Stimulated activated CD4-positive, alpha-beta T cell treated with anti-CD3 and anti-CD28 coated beads, Interleukin-1b, Interleukin-23, amount 100 ng/mL, for 48 hours (primary cell): ENCODE measurements at places on chromosomes 16 and 17.
A peak's percentile ranks its signal among the peaks of the same experiment; 100 is the strongest.

- DNase-seq, result no peak
Measured at GRCh38 chr17:60079401-60080243, 901 bp upstream of the HEATR6 start.

DNA sequence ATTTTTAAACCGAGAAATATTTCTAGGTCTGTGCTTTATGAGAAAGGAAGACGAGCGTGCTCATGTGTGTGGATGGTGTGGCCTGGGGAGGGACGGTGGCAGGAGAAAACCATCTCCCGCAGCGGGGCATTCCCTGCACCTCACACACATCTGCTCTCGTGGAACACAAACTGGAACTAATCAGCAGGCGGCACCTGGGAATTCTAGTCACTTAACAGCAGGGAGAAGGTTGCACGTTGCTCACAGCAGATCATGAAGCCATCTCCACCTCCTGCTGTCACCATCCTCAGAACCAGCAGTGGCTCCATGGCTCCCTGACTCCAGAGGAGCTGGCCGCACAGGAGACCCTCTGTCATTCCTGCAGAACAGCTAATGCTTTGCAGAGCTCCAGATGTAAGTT, 35.2 kb downstream of the ADCY9 start:
- DNase-seq, result no peak

DNA sequence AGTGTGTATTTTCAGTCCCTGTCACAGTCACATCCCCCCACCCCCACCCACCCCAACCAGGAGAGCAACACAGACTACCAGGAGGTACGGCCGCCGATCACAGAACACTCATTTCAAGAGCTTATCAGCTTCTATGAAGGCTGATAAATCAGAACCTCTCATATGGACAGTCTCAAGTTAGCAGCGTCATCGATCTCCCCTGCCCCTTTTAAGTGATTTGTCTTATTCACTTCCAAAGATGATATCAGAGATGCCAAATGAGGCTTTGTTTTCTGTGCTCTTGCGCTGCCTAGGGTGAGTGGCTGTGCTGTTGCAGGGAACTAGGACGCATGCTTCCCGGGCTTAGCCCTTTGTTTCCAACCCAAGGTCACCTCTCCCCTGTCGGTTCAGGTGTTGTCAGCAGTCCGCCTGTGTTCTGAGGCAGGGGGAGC, 26.8 kb upstream of the PMFBP1 start:
- no peak for DNase-seq

DNA sequence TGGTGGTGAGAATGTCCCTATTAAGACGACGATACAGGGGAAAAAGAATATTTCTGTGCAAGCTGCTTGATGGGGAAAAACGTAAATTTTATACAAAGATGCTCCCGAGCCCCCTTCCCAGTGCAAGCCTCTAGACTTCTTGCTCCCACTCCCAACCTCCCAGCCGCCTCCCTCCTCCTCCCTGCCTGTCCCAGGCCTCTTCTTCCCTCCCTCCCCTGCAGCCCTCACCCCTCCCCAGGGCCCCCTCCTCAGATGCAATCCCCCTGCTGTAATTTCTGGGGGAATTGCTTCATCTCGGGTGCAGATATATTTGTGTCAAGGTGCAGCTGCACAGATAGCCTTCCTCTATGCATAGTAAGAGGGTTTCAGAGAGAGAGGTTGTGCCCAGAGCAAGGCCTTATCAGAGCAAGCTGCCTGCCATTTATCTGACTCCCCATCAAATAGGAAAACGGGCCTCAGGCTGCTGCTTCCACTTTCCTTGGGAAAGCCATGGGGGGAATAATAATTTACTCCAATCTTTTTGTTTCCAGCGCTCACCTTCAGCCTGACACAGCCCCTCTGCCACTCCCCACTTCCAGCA, 47.4 kb upstream of the LHX1 start:
- DNase-seq, result no peak

- DNase-seq, result no peak
Measured at GRCh38 chr17:69192754-69193153, 35.9 kb downstream of the ABCA10 start.

DNA sequence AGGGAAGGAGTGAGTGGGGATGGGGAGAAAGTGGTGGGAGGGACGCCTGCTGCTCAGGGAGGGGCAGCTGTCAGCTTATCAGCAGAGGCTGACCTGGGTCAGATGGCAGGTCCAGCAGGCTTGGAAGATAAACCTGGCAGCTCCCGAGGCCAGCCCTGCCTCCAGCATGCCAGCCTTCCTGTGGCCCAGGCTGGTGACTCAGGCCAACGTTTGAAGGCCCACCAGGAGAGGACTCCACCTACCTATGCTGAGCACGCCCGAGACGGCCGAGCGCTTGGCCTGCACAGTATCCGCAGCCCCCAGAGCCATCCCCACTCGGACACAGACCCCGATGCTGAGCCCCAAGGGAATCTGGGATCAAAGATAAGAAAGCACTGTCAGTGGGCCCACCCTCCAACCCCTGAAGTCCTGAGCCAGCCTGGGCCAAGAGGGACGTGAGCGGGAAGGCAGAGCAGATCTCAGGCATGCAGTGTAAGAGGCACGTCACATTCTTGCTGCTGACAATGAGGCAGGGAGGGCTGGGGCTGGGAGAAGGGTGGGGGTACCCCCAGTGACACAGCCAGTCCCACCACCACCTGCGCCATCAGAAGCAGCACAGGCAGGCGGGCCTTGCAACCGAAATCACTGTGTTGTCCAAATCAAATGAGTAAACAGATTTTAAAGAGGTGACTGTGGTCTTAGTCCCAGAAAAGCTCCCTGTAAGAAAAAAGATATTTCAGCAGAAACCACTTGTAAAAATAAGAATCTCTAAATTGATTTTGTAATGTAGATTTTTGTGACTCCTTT, 12.4 kb downstream of the SLC47A2 start:
- no peak for DNase-seq

DNA sequence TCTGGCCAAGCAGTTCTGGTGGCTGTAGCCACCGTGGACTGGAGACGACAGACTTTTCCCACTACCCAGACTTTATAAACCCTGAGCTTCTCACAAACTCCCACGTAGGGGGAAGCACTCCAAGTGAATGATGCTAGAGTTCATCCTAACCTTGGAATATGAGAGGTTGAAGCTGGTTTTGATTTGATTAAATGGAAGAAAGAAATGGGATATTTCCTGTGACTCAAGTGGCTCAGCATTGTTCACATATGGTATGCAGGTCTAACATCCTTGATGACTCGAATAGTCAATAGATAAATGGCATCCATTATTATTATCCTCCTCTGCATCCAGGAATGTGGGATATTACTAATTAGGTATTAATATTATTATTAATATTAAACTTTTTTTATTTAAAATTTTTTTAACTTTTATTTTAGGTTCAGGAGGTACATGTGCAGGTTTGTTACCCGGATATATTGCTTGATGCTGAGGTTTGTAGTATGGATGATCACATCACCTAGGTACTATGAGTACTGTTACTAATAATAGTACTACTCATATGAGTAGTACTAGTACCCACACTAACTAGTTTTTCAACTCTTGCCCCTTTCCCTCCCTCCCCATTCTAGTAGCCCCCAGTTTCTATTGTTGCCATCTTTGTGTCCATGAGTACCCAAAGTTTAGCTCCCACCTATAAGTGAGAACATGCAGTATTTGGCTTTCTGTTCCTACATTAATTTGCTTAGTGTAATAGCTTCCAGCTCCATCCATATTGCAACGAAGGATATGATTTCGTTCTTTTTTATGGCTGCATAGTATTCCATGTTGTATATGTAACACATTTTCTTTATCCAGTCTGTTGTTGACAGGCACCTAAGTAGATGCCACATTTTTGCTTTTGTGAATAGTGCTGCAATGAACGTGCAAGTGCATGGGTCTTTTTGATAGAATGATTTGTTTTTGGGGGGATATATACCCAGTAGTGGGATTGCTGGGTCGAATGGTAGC, 22.9 kb downstream of the PIK3R6 start:
- no peak for DNase-seq

DNA sequence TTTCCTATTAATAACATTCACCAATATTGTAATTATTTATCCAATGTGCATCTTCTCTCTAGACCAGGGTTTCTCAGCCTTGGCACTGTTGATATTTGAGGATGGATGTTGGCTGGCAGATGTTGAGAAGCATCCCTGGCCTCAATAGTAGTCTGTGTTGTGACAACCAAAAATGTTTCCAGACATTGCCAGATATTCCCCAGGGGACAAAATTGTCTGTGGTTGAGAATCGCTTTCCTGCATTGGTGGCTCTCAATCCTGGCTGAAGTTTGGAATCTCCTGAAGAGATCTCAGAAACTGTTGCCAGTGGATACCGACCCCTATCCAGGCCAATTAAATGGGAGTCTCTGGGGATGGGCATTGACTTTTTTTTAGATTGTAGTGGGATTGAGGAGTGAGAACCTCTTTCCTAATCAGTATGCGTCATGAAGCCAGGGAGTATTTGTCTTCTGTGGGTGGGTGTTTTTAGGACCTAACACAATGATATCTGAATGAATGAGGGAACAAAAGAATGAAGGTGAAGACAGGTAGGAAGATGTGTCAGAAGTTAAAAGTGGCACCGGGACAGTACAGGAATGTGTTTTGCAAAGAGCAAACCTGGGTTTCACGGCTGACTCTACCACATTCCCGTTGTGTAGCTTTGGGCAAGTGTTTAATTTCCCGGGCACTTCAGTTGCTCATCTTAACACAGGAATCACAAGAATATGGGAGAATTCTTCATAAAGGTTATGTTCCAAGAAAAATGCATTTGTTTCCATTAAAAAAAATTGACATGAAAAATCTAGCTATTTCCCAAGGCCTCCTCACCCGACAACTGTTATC, 24.3 kb downstream of the HSD17B2 start:
- DNase-seq, result no peak

- DNase-seq, result peak; percentile 28
Measured at GRCh38 chr17:68057531-68057952, 22.0 kb downstream of the KPNA2 start.

DNA sequence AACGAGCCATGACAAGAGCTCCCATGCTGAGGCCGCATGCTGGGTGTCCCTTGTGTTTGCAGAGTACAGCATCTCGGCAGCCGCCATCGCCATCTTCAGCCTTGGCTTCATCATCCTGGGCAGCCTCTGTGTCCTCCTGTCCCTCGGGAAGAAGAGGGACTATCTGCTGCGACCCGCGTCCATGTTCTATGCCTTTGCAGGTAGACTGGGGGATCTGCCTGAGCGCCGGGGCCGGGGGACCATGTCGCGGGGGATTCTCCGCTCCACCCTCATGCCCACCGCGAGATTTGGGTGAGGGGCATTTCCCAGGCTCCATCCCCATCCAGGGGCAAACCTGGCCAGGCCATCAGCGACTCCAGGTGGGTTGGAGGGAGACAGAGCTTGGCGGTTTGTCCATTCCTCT, 10.7 kb downstream of the CACNG1 start:
- DNase-seq, result no peak

GRCh38 chr17:27315796-27316465, 22.0 kb downstream of the WSB1 start:
- DNase-seq, result no peak

DNA sequence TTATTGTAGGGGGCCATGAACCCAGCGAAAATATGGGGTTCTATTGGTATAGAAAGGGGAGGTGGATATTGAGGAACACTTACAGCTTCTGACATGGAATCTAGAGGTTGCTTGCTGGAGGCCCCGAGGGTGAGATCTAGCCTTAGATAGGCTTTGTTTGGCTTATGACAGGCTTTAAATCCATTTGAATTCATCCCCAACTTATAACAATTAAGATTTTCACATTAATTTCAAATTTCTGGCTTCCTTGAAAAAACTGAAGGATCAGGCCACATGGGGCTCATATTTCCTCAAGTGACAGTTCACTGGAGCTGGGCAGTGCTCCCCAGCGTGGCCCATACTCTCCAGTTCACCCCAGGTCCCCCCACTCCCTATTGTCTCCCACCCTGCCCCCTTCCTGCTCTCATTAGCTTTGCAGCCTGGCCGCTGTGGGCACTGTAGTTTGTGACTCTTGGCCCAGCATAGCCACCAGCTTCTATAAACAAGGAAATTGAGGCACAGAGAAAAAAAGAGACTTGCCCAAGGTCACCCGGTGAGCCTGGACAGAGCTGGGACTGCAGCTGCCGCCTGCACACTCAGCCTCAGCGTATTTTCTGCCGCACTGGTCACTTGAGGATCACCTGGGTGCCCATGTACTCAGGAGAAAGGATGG, 19.8 kb upstream of the ADGRG1 start:
- DNase-seq, result no peak

- DNase-seq, result no peak
Measured at GRCh38 chr17:6752068-6752909, 3.6 kb upstream of the XAF1 start.

GRCh38 chr17:76812263-76812662, 55.9 kb upstream of the MGAT5B start:
- no peak for DNase-seq

DNA sequence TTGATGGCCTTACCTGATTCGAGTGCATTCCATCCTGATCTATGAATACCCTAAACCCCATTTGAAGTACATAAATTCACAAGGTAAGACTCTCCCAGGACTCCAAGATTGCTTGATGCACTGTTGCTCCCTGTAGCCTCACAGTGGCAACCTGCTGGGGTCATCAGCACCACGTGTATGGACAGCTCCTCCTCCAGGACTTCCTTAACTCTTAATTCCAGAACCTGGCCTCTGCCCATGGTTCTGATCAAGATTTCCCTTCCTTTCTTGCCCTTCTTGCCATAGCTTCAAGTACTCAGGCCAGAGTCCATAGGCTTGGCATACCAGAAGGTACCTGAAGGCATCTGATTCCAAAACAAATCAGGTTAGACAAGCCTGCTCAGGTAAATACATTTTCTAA, 34.0 kb upstream of the NLK start:
- DNase-seq, result no peak

DNA sequence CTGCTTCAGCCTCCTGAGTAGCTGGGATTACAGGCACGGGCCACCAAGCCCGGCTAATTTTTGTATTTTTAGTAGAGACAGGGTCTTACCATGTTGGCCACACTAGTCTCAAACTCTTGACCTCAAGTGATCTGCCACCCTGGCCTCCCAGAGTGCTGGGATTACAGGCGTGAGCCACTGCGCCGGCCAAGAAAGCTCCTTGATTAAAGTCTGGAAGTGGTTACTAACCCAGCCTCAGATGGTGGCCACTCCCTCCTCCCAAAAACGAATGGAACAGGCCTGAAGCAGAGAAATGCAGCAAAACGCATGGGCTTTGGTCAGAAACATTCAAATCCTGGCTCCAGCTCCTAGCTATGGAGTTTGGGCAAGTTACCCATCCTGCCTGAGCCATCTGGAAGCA, 11.3 kb downstream of the FKBP10 start:
- DNase-seq, result no peak

DNA sequence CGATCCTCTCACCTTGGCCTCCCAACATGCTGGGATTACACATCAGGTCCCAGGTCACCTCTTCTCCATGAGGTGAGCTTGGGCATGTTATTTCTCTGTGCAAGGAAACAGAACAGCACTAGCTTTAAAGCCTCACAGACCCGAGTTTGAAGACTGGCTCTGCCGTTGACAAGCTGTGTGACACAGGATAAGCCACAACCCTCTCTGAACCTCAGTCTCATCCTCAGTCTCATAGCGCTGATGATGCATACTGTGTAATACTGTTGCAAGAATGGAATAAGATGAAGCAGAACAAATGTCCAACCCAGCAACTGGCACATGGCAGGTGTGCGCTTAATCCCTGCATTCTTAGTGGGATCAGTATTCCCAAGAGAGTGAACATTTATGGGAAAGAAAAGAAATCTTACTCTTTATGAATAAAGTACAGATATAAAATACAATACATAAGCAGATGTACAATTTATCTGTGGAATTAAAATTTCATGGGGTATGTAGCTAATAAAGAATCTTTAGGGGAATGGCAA, 43.5 kb downstream of the ABAT start:
- DNase-seq, result no peak
